Mesenchymal stem cell (in vitro differentiated cells and primary cell): ENCODE measurements at places on chromosomes 4 and X.

DNA sequence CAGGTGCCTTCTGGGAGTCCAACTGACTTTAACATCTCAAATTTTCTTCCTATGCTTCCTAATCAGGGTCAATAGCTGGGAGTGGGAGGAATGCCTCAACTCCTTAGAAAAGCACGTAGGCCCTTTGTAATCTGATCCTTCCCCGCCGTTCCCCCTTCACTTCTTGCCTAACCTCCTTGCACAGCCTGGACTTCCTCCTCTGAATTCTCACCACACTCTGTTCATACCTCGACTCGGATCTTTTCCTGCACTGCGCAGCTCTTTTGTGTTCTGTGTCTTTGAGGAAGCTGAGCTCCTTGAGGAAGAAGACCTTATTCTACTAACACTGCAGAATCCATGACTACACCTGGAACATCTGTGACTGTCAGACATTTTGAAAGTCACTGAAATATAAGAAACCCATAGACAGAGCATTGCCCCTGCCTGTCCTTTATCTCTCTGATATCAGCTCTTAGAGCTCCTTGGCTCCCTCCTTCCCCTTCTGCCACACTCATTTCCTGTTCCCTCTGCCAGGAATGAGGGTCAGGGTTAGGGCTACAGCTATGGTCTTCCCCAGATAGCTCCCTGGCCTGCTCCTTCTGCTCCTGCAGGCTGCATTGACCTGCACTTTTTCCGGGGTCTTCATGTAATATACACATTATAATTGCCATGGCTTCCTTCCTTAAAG lies 140.2 kb upstream of the LDB2 start:
- no peak for DNase-seq

DNA sequence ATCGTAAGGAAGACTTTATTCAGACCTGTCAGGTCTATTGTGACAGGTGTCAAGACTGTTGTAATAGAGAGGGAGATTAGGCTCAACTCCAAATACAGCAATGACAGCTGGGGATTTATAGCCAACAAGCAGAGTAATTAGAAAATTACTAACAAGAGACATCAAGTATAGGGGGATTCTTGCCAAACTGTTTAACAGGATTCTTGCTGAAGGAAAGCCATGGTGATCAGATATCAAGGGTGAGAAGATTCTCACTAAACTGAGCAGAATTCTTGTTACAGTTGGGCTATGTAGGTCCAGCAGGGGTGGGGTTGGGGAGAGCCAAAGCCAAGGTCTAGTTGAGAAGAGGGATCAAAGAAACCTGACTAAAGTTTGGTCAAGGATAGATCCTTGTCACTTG lies 461.0 kb upstream of the GALNT7 start:
- DNase-seq, result no peak

- no peak for DNase-seq
Observed at GRCh38 chr4:186709517-186709916, 14.1 kb downstream of the FAT1 start.

DNA sequence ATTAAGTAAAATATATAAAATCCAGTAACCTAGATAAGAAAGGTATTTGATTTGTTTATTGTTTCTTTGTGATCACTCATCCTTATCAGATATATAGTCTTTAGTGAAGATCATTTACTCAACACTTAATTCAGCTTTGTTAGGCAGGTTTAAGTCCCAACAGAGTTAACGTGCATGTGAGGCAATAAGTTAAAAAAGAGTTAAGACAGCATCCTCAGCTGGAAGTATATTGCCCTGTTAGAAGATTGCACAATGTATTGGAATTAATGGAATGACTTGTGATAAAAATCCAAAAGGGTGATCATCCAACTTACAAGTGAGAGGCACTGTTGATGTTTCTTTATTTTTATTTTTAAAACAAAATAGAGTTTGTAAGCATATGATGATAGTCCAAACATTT lies 1162.1 kb downstream of the RAPGEF2 start:
- DNase-seq, result no peak
